ENCODE measurements at places on chromosomes 5 and 9.

DNA sequence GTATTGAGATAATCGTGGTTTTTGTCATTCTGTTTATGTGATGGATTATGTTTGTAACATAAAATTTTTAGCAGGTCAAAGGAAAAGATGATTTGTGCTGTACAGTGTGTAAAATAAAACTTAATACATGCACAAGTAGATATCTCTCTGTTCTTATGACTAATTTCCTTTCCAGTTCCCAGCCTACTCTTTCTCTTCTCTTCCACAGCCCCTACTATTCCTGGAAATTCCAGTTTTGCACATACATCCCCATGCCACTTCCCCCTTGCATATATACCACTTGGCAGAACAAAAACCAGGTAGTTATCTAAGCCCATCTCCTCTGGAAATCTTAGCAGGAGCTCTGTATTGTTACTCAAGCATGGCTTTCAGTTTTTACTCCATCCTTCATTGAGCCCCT is 20.2 kb downstream of the TEK start:
- DNase-seq: no peak

GRCh38 chr5:156339139-156339841 is 12.3 kb downstream of the SGCD start:
- no peak for DNase-seq

DNA sequence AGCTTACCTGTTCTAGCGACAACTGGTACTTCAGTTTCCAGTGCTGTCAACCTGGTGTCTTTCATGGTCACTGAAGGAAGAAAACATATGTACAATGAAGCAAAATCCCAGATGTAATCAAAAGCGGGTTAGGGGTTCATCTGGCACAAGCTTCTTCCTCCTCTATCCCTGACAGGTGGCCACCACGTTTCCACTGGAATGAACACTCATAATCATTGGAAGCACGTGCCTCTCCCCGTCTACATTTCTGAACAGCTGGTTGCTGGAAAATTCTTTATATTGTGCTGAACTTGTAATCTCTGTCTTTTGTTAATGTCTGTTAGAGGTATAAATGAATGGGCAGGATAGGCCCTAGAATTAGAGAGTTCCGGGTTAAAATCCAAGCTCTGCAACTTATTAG is 9.4 kb downstream of the TSC1 start:
- DNase-seq: no peak

DNA sequence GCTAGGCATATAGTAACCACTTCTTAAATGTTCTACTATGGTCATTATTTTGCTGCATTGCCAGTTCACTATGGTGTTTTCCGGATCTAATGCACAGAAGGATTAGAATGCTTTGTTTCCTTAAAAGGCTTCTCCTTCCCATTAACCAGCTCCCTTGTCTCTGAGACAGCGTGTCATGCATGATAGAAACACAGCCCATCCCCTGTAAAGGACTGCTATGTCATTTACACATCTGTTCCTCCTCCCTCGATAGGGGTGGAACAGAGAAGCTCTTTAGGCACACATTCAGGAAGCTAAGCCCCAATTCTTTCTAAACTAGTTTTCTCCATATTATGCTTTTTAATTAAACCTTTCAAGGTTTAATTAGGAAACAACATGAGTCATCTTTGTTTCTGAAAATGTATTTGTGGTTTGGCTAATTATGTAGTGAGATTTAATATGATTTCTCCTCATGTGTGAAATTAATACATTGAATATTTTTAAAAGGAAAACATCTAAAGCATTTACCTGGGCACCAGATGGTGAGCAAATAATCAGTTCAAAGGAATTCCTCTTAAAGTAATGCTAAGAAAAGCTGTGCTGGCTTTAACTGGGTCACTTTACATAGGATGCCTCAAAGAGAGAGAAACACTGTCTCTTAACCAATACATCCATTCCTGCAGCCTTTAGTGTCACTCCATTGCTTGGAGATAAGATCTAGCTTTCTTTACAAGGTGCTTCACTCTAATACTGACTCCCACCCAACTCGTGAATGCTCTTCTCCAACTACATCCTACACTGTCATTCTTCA is 133.3 kb upstream of the PPP1R2B start:
- no peak for DNase-seq

GRCh38 chr5:103942587-103943186 is 380.1 kb upstream of the NUDT12 start:
- DNase-seq: no peak

DNA sequence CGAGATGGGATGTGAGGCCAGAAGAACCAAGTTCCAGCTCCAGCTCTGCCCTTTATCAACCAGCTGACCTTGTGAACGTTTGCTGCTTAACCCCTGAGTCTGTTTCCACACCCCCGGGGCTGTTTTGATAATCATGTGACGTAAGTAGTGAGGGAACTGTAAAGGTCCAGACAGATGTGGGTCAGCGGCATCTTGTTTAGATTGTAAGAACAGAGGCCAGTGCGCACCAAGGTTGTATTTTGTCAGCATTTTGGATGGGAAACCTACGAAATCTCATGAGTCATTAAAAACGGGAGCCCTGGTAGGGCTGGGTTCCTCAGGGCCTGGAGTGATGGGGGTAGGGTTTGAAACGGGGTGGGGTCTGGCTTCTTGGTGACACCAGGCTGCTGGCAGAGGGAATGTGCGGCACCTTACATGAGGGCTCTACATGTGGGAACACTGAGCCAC is 13.8 kb upstream of the COL15A1 start:
- DNase-seq: no peak

DNA sequence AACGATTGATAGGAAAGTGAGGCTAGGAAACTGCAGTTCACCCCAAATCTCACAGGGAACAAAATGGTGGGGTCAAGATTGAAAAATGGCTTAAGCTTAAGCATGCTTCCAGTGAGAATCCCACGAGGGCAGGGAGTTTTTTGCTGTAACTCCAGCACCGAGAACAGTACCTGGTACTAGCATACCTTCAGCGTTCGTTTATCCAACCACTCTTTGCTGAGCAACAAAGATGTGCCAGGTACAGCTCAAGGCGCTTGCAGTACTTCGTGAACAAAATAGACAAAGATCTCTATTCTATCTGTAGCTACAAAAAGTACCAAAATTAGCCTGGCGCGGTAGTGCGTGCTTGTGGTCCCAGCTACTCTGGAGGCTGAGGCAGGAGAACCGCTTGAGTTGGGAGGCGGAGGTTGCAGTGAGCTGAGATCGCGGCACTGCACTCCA is 778 bp upstream of the PPP6C start:
- peak; percentile 11 for DNase-seq

DNA sequence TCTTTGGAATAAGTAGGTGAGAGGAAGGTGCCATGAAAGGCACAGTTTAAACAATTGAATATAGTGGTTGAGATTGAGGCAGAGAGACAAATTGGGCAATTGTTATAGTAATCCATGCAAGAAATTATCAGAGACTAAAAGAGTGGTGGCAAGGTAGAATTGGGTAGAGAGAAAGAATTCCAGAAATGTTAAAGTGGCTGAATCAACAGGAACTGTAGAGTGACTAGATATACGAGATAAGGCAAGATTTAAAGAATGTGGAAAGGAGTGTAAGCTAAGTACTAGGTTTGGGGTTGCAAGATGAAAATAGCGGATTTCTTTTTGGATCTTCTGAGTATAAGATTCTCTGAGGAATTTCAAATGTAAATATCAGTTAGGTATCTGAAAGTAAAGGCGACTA is 285.2 kb downstream of the DMRTA1 start:
- no peak for DNase-seq

DNA sequence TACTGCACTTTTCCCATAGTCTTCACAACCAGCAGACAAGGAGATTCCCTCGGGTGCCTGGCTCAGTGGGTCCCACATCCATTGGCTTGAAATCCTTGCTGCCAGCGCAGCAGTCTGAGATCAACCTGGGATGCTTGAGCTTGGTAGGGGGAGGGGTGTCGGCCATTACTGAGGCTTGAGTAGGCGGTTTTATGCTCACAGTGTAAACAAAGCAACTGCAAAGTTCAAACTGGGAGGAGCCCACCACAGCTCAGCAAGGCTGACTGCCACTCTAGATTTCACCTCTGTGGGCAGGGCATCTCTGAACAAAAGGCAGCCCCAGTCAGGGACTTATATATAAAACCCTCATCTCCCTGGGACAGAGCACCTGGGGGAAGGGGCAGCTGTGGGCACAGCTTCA is 512.3 kb upstream of the MPDZ start:
- DNase-seq: no peak

- DNase-seq: no peak
These were observed 17.1 kb downstream of the MTREX start for GRCh38 chr5:55324815-55325418.

GRCh38 chr5:149128023-149128875 is 13.0 kb upstream of the ABLIM3 start:
- no peak for DNase-seq

DNA sequence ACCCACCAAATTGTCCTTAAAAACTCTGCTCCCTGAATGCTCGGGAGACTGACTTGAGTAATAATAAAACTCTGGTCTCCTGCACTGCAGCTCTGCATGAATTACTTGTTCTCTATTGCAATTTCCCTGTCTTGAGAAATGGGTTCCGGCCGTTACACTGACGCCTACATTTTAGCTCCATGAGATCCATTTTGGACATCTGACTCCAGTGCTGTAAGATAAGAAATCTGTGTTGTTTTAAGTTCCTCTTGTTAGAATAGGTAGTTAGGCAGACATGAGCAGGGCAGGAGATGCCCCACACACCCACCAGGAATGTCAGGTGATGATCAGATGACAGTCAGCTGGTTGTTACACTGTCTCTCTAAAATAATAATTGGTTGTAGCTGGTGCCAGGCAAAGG is 125.8 kb upstream of the SHB start:
- no peak for DNase-seq

DNA sequence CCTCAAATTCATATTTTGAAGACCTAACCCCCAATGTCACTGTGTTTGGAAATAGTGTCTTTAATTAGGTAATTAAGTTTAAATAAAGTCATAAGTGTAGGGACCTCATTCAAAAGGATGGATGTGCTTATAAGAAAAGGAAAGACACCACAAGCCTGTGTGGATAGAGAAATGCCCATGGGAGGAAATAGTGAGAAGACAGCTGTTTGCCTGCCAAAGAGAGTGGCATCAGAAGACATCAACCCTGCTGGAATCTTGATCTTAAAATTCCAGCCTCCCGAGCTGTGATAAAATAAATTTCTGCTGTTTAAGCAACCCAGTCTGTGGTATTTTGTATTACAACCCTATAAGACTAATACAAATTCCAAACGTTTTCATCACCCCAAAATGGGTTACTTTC is 1867.9 kb upstream of the NUDT12 start:
- DNase-seq: no peak

DNA sequence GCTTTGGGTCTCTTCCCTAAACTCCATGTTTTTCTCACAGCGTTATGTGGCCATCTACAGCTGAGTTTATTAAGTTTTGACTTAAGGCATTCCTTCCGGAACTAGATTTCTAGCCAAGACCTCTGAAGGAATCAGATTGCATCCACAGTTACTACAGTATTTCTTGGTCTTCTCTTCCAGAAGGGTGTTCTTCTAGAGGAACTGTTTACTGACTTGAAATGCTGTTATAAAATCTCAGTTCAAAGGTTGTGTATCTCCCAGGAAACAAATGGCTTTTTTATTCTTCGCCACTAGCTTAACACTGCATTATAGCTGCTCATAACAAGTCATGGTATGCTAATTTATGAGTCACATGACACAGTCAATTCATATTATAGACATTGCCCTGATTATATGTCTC is 55.3 kb upstream of the RAD23B start:
- DNase-seq: no peak

DNA sequence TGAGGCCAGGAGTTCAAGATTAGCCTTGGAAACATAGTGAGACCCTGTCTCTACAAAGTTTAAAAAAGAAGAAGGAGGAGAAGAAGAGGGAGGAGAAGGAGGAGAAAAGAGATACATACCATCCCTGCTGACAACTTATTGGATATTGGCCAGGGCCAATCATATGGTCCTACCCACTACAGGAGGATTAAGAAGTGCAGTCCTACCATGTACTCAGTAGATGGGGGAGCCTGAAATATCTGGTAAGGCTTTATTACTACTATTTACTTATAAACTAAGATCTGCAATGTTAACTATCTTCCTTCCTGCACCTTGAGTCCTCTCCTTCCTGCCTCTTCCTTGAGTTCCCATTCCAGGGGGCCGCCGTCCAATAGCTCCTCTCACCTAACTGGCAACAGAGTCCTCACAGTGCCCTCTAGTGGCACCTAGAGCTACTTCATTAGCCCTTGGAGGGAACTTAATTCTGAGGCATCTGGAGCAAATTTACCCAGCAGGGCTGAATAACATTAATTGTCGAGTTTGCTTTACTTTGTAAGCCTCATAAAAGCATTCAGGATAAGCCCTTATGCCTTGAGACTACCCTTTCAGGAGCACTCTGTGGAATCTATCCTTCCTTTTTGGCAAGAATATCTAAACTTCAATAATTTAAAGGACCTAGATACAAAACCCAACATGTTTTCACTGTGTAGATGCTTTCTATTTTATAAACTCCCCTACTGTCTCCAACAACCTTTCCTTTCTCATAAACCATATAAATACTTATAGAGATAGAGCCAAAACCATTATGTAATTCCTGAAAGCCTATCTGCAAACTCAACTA is 39.1 kb upstream of the RANBP6 start:
- peak; percentile 35 for DNase-seq

Data from activated CD4-positive, alpha-beta T cell treated with anti-CD3 and anti-CD28 coated beads for 24 hours (primary cell).